ENCODE measurements at places on chromosomes 2 and 18.

DNA sequence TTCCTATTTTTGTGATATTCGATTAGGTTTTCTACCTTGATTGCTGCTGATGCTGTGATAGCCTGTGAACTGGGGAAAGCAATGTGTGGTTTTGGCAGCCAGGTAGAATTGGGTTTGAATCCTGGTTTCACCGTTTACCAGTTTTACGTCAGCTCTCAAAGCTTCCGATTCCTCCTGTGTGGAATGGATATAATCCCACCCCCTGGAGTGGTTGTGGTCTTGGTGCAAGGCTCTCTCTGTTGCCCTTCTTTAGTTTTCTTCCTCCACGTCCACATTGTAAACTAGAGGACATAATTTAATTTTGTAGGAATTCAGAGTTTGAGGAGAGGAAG, 45.0 kb downstream of the PHLPP1 start:
- no peak for DNase-seq

DNA sequence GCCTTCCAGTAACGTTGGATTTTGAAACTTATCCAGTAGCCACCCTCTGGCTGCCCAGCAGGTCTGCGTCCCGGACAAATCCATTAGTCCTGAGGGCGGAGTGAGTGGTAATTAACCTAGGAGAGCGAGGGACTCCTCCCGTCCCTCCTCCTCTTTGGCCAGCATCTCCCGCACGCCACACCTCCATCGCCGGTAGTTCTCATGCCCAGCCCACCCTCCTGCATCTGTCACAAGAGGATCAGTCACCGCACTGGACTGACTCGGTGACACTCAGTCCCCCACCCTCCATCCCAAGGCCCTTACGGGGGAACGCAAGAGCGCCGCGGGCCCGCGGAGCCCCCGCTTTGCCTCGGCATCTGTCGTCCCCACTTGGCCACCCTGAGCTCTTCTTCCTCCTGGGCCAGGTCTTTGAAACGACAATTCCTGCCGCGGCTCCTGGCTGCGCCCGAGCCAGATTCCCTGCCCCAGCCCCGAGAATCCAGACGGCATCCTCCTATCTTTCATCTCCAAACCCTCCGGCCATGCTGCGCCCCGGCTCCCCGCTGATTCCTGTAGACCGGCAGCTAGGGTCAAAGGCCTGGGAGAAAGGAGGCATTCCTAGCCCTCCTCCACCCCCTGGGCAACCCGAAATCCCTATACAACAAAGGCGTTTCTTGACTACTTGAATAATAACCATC, 77.5 kb downstream of the EIF2AK3 start:
- no peak for DNase-seq

DNA sequence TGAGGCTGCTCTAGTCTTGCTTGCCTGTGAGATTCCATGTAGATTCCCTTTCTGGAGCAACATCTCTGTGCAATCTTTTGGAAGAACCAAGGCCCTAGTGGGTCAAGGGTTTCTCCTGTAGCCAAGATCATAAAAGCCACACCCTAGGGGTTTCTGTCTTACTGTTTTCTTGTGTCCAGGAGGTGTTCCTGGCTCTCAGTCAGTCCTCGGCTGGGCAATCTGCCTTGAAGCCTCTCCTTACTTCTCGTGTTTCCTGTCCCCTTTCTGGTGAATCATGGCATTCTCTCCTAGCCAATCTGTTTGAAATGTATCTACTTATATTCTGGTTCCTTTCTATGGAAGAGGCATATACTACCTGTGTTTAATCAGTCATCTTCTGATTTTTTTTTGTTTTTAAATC, 484.8 kb upstream of the UBE2E3 start:
- DNase-seq = no peak

DNA sequence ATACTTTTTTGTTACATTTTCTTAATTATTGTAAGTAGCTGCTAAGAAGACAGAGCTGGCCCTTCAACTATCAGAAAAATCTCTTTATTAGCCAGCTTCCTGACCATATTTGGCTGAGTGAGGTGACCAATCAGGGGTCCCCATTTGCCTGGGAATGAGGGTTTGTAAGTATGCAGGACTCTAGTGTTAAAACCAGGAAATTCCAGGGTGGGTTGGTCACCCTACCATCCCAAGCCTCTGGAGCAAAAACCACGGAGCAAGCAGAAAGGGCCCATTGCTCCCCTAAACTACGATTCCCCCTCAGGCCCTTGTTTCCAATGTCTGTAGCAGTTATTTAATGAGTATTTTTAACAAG, 165.6 kb upstream of the NCKAP5 start:
- no peak for DNase-seq

DNA sequence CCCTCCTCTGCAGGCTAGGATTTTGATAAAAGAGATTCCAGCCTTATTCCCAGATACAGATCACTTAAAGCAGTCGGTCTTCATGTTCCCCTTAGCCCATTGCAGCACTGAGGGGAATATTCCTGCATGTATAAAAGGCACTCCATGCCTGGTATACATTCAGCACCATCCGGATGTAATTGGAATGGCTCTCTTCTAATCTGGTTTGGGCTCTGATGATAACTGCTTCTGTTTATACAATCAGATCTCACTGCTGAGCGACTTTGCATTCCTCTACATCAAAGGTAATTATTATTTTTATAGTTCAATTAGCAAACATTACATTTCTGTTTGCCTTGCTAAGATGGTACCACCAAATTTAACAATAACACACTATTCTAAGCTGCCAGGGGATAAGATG, 746.9 kb upstream of the CELF4 start:
- DNase-seq = no peak

GRCh38 chr18:48540251-48541025, 1.6 kb downstream of the CTIF start:
- peak; percentile 16 for DNase-seq

- DNase-seq = no peak
Measured at GRCh38 chr18:30970196-30970816, 72.2 kb downstream of the DSC3 start.

GRCh38 chr2:126766295-126766968, 110.5 kb downstream of the GYPC start:
- no peak for DNase-seq

DNA sequence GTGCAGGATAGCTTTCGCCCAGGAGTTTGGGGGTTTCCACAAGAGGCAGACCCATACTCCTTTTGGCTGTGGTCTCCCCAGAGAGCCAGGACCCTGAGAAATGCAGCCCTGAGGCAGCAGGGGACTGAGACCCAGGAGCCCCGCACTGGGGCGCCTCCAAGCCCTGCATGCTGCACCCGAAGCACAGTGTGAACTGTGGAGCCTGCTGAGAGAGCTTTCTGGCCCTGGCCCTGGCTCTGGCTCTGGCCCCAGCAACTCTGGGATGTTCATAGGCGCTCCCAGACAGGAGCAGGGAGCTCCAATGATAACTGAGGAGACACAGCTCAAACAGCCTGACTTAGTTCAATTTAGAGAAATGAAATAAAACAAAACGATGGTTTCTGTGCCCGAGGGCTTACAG, 96.4 kb upstream of the TEX51 start:
- DNase-seq = no peak

DNA sequence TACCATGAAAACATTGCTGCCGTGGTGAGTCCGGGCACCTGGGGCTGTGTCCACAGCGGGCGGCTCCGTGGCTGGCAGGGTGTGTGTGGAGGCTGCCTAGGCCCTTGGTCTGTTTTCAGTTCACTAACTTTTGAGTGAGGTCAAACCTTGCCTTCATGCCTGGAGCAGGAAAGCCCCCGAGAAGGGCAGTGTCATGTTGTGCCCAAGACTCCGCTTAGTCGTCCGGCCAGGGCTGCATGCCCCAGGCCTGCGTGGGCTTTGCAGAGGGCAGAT, 24.1 kb downstream of the MAL start:
- no peak for DNase-seq

DNA sequence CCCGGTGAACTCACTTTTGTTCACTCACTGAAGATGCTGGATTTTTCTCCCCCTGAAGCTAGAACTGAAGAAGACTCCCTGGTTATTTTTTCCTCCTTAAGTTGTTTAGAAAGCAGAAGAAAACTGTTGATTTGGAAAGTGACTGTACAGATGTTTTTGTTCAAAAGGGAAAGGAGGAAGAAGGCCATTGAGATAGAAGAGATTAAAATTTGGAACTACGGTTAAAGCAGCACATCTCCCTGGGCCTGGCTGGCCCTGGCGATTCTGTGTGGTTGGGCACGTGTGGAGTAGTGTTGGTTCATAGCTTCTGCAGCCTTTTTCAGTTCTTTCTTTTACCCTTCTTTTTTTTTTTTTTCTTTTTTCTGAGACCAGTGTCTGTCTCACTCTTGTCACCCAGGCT, 109.2 kb downstream of the MAP4K4 start:
- no peak for DNase-seq

GRCh38 chr2:113709022-113709421, 47.4 kb downstream of the SLC35F5 start:
- DNase-seq = no peak

DNA sequence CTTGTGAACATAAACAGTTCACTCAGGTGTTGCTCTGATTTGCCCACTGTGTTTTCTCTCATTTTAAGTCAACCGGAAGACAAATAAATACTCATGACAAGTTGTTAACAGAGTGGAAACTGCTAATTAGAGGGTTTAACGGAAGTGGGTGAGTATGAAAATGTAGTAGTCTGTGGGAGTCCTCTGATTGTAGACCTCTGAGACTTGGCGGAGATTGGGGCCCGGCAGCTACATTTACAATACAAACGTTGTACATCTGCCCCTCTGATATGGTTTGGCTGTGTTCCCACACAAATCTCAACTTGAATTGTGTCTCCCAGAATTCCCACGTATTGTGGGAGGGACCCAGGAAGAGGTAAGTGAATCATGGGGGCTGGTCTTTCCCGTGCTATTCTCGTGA, 107.3 kb upstream of the FAM98A start:
- DNase-seq = no peak

GRCh38 chr18:12540751-12541150, 117.2 kb downstream of the SPIRE1 start:
- DNase-seq = no peak

GRCh38 chr18:48208432-48209140, 200.6 kb downstream of the ZBTB7C start:
- DNase-seq = no peak

- peak; percentile 68 for DNase-seq
Measured at GRCh38 chr2:172427256-172427989, at the start of gene ITGA6. ITGA6 (plus strand) TSS chr2:172427586.

GRCh38 chr2:232387451-232388171, 9.1 kb downstream of the ALPP start:
- DNase-seq = no peak

DNA sequence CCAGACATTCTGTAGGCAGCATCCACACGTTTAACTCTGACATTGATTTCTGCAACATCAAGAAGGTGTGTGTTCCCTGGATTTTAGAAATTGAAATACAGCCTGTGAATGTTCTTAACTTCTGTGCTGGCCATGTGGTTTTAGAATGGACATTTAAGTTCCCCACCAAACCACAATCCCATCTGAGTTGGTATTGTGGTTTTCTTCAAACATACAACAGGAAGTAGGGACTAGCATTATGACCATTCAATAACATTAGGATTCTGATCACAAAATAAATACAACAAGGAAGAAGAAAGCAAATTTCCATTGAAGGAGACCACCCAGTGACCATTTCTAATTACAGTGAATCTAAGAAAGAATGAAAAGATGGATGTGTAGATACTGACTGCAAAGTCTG, 51.2 kb downstream of the MAP3K20 start:
- DNase-seq = no peak

DNA sequence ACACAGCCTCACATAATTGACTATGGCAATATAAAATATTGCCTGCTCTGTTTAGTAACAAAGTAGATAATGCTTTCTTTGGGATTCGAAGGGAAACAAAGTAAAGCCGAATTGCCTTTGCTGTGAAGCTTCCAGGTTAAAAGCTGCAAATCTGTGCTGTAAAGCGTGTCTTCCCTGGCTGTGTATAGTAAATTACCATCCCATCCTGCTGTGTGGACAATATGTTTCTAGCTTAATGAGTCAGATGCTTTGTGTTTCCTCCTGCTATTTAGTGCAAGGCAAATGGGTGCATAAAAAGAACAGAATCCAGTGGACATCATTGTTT, 265.1 kb downstream of the SOCS6 start:
- no peak for DNase-seq

DNA sequence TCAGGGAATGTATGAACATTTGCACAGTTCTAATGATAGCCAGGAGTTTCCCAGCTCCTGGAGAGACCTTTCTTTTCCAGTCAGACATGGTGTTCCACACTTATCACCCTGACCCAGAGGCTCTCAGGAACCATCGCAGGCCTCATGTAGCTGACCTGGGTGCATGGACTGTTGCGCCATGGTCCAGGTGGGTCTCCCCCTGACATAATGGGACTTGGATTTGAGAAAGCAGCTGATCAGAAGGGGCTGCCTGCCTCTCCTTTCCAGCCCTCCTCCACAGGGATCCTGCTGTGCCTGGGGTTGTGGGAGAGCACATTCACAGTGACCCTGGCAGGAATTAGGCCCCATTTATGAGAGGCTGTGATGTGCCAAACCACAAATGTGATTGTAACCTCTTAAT, 133.4 kb upstream of the ALPP start:
- DNase-seq = no peak

- DNase-seq = no peak
Measured at GRCh38 chr2:139631966-139632365, 851.8 kb upstream of the NXPH2 start.

DNA sequence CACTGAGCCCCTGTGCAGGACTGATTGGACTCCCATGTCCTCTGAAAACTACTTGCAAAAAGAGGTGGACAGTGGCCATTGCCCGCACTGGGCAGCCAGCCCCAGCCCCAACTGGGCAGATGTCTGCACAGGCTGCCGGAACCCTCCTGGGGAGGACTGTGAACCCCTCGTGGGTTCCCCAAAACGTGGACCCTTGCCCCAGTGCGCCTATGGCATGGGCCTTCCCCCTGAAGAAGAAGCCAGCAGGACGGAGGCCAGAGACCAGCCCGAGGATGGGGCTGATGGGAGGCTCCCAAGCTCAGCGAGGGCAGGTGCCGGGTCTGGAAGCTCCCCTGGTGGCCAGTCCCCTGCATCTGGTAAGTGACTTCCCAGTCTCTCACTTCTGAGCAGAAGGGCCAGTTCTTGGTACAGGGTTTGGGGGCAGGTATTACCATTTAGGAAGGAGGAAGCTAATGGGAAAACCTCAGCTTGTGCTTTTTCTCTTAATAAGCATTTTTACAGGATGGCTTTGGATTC, 44.1 kb downstream of the TNFRSF11A start:
- DNase-seq = no peak

Measured in activated T-helper 1 cell treated with Interleukin-2 at 50 U/mL for 16 hours (primary cell).